Kidney (tissue), 22 donors: ENCODE measurements at places on chromosomes 12 and 14. TPM values are rescaled to one million over a fixed set of nuclear protein-coding genes. Genes with fewer than 3 reads are reported as not detected.

KRT2 gene
- not detected for polyA plus RNA-seq

- DNase-seq: no peak
Measured at GRCh38 chr14:53850714-53851296, 105.8 kb downstream of the BMP4 start.

- DNase-seq: no peak
Measured at GRCh38 chr14:96092936-96093335, 53.8 kb downstream of the C14orf132 start.

LALBA gene
- not detected for polyA plus RNA-seq

- peak; percentile 85 for DNase-seq
Measured at GRCh38 chr12:6688543-6688998, 604 bp downstream of the ZNF384 start.

DNA sequence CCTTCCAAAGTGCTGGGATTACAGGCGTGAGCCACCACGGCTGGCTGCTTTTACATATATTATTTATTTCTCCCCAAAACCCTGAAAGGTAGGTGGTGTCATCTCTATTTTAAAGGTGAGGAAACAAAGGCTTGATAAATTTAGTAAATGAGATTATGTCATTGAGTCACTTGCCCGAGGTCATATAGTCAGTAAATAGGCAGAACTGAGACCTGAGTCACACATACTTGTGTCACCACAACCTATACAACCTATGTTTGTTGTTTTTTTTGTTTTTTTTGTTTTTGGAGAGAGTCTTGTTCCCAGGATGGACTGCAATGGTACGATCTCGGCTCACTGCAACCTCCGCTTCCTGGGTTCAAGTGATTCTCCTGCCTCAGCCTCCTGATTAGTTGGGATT is 12.8 kb downstream of the TSFM start:
- no peak for DNase-seq

DNA sequence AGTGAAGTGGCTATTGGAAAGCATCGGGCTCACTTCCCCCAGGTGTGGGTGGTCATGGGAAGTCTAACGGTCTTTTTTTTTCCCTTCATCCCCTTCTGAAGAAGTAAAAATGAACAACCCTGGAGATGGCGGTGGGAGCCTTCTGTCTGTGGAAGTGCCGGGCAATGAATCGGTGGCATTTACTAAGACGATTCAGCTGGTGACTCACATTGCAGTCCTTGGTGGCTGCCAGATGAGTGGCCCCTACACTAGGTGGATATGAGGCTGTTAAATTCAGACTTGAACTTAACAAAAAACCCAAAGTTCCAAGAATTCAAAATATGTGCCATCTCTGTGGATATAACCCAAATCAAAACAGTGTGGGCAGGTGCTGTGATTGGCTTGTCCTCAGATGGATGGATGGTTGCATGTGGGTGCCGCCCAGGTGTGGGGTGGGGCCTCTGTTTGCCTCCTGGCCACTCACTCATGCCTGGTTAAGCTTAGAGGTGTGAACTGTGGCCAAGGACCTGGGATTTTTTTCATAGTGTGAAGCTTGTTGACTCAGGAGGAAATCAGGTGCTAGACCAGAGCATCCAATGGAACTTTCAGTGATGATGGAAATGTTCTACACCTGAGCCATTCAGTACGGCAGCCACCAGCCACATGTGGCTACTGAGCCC is 176.7 kb upstream of the NOS1 start:
- no peak for DNase-seq

DNA sequence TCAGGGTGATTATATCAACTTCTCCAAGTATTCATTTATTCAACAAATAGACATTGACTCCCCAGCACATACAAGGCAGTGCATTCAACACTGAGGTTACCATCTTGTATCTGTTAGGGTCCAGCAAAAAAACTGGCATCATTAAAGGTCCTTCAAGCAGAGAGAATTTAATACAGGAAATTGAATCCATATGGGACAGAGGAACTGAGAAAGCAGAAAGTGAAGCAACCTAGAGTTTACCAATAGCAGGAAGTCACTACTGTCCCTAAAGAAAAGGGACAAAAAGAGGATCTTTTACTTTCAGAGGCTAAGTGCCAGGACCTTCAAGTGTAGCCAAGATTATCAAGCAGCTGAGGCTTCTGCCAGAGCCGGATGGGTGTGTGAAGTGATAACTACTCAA is 237.8 kb upstream of the TBX3 start:
- DNase-seq: no peak

RIMBP2 gene
- polyA plus RNA-seq: 2.8 TPM

MAP1LC3B2 gene
- polyA plus RNA-seq: 4.5 TPM

DNA sequence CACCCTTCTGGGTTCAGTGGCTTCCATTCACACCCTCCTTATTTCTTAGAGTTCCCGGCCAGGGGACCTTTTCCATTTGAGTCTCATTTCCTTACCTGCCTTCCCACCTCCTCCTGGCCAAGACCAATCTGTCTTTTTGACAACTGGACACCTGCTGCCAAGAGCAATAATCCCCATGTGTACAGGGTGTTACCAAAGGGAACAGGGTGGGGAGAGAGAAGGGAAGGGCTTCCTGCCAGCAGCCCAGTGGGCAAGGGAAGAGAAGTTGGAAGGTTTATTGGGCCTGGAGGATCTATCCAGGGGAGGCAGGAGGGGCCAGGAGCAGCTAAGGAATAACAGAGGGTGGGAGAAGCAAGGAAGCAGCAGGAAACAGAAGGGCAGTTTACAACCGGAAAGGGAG is 346.2 kb downstream of the C12orf75 start:
- no peak for DNase-seq

LRFN5 gene
- polyA plus RNA-seq: 2.4 TPM

- DNase-seq: peak; percentile 57
Measured at GRCh38 chr14:104843442-104844305, 21.4 kb upstream of the CEP170B start.

DNA sequence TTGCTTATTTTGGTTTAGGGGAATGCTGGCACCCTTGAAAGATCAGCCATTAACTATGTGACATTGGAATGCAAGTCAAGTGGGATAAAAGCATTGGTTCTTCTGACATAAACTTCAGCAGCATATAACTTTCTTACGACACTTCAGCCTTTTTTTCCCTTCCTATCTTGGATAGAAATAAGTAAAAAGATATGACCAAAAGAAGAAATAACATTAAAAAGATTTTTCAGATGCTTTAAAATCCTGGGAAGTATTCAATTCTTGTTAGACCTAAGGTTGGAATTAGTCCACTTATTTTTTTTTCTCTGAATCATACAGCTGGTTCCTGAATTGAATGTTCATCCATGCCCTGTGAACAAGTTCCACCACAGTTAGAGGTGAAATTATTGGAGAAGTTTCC is 85.6 kb upstream of the TSPAN8 start:
- DNase-seq: no peak

TMPRSS12 gene
- not detected for polyA plus RNA-seq

DNA sequence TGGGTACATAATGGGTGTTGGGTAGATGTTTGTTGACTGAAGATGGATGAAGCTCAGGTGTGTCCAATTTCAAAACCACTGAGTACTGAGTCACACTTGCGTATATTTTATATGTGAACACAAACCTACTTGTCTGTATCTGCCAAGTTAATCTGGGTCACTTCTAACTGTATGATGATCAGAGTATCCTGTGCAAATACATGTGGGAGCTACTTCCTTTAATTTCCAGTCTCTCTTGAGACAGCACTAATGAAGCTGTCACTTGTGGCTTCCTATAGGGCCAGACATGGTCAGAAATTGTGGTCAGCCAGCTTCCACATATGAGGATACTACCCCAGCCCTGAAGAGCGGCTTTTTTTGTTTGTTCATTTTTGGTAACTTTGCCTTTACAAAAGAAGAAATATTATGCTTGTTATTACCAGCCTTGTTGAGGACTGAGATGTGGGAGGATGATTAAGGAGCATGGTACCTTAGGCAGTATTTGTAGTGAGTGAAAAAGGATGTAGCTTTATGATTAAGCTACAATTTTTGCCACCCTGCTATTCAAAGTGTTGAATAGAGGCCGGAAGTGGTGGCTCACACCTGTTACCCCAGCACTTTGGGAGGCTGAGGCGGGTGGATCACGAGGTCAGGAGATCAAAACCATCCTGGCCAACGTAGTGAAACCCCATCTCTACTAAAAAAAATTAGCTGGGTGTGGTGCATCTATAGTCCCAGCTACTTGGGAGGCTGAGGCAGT is 32.4 kb downstream of the PLXNC1 start:
- DNase-seq: no peak

DNA sequence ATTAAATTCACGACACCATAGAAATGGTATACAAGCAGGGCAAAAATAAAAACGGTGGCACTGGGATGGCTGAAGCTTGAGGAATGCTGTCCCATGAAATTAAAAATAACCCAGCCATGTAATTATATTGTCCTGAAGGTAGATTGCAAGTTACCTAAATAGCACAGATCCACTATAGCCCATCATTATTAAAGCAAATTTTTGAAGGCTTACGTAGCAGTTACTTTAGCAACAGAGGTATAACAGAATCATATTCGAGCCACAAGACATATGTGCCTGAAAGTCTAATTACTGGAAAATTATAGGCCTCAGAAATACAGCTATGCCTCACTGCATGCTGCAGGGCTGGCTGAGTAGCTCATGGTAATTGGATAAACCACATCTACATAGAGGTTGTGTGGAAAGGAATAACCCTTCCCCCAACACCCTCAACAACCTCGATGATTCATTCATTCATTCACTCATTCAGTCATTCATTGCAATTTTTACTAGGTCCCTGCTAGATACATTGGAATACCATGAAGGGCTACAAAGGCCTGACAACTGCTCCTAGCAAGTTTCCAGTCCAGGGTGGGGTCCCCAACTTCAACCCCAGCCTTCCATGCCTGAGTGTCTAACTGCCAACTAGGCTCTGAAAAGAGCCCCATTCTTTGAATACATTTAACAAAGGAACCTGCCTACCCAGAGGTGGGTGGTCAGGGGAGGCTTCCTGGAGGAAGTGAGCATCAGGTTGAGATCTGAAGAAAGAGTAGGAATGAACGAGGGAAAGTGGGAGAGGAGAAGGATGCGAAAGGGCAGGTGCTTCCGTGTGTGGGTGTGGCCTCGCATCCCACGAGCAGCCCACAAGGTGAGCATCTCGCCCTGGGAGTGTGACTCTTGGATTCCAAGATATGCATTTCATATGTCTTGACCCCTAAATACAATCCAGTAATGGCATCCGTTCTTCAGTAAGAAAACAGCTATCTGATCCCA is 18.0 kb upstream of the CMKLR1 start:
- peak; percentile 50 for DNase-seq

DNA sequence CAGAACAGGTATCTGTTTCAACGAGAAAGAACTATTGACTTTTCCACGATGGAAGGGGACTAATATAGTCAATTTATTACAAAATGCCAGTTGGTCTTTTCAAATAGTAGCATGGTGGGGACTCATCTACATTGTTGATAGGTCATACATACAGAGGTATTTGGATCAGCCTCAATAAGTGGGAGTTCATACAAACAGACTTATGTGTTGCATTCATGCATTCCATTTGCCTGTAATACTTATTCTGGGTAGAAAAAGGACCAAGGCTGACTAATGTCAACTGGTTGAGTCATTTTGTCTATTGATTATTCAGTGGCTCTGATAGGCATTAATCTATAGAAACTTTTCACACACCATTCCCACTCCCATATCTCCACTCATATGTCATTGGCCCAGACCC is 41.5 kb upstream of the GLIPR1 start:
- DNase-seq: no peak
